AG04449 (cell line): ENCODE measurements at places on chromosomes 3 and 15.
A peak's percentile ranks its signal among the peaks of the same experiment; 100 is the strongest.

DNA sequence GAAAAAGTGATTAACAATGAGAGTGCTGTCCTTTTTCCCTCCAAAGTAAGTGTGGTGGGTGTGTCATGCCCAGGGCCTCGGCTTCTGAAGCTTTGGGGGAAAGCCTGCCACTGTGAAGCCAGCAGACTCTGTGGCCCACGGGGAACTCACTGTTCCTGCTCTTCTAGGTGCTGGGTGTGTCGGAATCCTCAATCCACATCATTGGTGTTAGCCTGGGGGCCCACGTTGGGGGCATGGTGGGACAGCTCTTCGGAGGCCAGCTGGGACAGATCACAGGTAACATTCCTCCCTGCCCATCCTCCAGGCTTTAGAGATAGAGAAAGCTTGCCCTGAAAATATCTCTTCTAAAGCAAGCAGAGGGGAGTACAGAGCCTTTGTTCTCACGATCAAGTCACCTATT lies 11.6 kb downstream of the PLA1A start:
- no peak for DNase-seq

GRCh38 chr3:40615918-40616819 lies 91.4 kb downstream of the ZNF621 start:
- DNase-seq = no peak

GRCh38 chr15:48596415-48596814 lies 49.1 kb downstream of the FBN1 start:
- no peak for DNase-seq

- peak; percentile 93 for DNase-seq
These were observed 44.6 kb downstream of the EOMES start for GRCh38 chr3:27677565-27677964.

DNA sequence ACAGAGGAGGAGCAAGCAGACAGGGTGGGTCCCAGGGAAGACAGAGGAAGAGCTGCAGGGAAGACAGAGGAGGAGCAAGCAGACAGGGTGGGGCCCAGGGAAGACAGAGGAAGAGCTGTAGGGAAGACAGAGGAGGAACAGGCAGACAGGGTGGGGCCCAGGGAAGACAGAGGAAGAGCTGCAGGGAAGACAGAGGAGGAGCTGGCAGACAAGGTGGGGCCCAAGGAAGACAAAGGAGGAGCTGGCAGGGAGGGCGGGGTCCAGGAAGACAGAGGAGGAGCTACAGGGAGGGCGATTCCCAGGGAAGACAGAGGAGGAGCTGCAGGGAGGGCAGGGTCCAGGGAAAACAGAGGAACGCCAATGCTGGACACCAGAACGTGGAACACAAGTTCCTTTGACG lies 66.5 kb downstream of the PLXNA1 start:
- DNase-seq = no peak

GRCh38 chr15:90097475-90097874 lies 4.8 kb downstream of the IDH2 start:
- DNase-seq = no peak

GRCh38 chr3:126432361-126433104 lies 37.8 kb downstream of the CFAP100 start:
- no peak for DNase-seq

- no peak for DNase-seq
These were observed 184.1 kb downstream of the ZIC4 start for GRCh38 chr3:147222291-147222690.

DNA sequence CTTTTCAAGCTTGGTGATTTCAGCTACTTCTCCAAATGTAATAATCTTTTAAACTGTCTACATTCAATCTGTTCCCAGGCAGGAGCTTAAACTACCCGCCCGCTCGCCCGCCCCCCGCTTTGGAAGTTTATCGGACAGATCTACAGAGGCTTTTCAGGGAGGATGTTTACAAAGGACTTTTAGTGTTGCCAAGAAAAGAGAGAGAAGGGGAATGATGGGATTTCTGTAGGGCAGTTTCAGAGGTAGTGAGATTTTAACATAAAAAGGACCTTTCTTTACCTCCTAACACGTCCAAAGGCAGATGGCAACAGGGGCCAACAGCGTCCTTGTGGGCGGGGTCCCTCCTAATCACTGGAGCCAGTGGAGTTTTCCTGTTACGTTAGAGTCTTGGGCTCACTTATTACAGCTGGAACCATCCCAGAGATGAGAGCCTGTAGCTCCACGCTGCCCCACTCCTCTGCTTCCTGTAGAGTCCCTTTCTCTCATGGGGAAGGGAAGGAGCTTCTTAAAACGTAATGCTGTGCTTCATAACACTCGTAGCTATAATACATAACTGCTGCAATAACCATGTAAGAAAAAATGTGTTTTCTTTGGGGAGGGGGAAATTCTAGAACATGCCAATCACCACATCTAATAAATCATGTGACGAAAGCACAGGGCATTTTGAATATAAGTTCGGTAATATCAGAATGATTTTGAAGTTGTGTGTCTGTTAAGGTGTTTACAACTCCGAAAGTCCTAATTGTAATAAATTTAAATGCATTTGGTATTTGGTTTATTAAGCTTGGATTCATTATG lies 30.9 kb downstream of the HES1 start:
- no peak for DNase-seq

GRCh38 chr15:73608475-73608874 lies 24.7 kb downstream of the NPTN start:
- no peak for DNase-seq

DNA sequence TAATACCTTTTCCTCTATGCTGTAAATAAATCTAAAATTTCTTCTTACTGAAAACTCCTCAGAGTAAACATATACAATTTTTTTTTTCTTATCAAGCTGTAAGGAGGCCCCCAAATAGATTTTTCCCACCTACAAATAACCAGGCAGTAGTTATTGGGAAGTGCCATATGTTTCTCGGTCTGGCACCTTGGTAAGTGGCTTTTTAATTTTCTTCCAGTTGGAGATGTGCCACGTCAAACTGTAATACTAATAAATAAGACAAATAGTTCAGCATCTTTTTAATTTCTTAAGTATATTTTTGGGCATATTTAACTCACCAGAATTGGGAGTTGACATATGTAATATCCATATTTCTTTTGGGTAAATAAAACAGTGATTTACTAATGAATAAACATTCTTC lies 346.3 kb downstream of the DIPK2A start:
- no peak for DNase-seq

GRCh38 chr15:89640245-89640644 lies 15.0 kb downstream of the KIF7 start:
- no peak for DNase-seq

GRCh38 chr3:151156618-151157216 lies 46.3 kb downstream of the GPR171 start:
- no peak for DNase-seq

DNA sequence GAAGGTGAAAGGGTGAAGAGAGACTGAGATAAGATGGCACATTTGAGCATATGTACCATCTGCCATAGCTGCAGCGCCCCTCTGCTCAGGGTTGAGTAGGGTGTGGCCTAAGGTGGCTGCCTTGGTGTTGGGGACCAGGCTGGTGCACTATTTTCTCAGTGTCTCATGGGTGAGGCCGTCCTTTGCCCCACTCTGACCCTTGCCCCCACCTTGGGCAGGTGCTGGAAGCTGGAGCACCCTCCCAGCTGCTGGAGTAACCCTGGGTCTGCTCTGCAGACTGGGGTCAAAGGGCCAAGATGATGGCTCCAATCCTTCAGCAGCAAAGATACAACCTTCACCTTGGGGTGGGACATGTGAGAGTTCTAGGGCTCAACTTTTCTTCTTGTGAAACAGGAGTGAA lies 69.2 kb downstream of the DAPK2 start:
- DNase-seq = no peak

DNA sequence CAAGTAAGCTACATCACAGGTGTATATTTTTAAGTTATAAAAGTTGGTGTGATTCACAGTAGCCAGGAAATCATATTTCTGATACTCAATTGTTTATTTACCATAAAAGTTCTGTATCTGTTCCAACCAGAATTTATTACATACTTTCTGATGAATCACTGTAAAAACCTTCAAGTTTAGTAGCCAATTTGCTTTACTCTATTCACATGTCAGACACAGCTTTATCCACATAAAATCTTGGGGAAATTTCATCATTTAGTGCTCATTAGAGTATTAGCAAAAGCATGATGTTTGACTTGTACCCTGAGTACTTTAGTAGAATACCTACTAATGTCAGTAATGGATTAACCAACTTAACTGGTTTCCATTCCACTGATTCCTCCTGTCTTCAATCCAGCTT lies 249.8 kb downstream of the POLQ start:
- no peak for DNase-seq

DNA sequence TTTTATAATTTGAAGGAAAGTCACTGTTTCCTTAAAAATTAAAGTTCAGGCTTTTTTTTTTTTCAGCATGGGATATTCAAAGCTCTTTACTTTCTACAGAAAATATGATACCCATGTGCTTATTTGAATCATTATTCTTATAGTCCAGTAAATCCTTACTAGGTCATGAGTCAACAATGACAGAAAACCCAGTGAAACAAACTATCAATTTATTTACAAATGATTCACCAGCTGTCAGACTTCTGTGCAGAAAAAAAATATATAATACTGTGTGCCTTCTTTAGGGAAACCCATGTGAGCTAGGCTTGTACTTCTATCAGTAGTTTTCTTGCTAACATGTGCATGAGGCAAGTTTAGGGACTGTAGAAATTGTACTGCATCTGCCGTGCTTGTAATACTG lies 1.2 kb downstream of the ACP3 start:
- no peak for DNase-seq

GRCh38 chr3:11510001-11510340 lies 133.7 kb downstream of the VGLL4 start:
- no peak for DNase-seq

DNA sequence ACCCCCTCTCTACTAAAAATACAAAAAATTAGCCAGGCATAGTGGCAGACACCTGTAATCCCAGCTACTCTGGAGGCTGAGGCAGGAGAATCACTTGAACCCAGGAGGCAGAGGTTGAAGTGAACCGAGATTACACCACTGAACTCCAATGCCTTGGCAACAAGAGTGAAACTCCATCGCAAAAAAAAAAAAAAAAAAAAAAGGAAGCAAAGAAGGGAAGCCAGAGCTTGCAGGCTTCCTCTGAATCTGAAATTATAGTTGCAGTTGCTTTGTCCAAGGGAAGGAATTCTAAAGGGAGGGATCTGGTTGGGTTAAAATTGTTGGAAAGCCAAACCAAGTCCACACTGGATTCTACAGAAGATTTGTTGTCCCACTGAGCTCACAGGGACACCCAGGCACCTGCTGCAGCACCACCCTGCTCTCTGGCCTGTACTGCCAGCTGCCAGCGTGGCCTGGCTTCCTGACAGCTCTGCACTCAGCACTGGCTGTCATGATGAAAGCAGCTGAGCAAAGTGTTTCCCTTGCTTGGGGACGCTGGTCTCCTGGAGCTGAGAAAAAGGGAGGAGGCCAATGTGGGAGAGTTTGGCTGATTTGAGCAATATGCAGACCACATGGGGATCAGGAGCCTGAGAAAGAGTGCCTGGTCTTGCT lies 88.8 kb upstream of the HES1 start:
- DNase-seq = no peak

- no peak for DNase-seq
These were observed 236.1 kb downstream of the ADAMTSL3 start for GRCh38 chr15:83889995-83890394.

- no peak for DNase-seq
These were observed 70.4 kb downstream of the CPN2 start for GRCh38 chr3:194280777-194281176.

GRCh38 chr3:188700501-188700900 lies 471.3 kb upstream of the TPRG1 start:
- no peak for DNase-seq

DNA sequence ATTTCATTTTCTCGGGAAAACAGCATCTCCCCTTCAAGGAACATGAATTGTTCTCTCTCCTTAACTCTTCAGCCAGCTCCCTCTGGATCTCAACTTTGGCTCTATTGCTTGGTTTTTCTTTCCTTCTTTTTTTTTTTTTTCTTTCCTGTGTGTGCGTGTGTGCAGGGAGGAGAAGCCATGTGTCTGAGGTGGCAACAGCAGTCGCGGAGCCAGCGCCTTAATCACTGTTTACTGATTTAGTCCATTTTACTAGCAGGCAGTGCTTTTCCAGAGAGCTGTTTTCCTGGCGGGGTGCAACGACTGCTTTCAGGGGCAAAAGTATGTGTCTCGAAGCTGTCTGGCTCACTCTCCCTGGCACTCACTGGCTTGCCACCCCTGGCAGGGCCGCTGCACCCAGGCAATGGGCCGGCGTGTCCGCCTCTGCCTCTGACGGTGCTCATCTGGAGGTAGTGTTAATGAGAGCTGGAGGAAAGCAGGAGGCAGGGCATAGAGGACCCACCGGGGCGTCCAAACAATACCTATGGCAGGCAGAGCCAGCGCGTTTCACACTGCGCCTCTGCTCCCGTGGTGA lies 835.4 kb upstream of the NR2F2 start:
- DNase-seq = no peak

- no peak for DNase-seq
These were observed 3.2 kb upstream of the ACAN start for GRCh38 chr15:88800026-88800425.

- no peak for DNase-seq
These were observed 75.2 kb downstream of the FBXL22 start for GRCh38 chr15:63672369-63672768.

GRCh38 chr3:132786890-132787289 lies 64.7 kb upstream of the NPHP3 start:
- DNase-seq = no peak

DNA sequence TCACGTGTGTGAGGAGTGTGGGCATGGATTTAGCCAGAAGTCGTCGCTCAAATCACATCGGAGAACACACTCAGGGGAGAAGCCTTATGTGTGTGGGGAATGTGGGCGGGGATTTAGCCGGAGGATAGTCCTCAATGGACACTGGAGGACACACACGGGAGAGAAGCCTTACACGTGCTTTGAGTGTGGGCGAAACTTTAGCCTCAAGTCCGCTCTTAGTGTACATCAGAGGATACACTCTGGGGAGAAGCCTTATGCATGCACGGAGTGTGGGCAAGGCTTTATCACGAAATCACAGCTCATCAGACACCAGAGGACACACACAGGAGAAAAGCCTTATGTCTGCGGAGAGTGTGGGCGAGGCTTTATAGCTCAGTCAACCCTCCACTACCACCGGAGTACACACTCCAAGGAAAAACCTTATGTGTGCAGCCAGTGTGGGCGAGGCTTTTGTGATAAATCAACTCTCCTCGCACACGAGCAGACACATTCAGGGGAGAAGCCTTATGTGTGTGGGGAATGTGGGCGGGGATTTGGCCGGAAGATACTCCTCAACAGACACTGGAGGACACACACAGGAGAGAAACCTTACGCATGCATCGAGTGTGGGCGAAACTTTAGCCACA lies 28.1 kb downstream of the ZNF589 start:
- no peak for DNase-seq

DNA sequence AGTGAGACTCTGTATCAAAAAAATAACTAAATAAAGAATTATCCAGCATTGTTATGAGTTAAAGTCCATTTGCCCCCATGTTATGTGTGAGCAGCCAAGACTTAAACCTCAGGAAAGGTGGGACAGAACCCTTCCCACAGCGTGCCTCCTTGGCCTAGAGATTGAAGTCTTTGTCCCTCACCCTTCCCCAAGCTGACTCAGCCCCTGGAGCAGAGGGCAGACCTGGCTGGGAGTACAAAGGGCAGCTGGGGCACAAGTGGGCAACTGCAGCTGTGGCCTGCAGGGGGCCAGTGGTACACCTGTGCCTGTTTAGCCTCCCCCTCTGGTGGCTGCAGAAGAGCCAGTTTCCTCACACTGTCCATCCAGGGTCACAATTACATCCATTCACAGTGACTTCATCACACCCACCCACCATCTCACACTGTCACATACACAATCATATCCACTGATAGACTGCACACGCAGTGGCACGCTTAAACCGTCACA lies 940 bp upstream of the ACY1 start:
- no peak for DNase-seq
